ENCODE measurements at places on chromosomes 7 and 10.

- DNase-seq = no peak
These were observed 10.0 kb upstream of the TSPAN14 start for GRCh38 chr10:80444124-80444523.

DNA sequence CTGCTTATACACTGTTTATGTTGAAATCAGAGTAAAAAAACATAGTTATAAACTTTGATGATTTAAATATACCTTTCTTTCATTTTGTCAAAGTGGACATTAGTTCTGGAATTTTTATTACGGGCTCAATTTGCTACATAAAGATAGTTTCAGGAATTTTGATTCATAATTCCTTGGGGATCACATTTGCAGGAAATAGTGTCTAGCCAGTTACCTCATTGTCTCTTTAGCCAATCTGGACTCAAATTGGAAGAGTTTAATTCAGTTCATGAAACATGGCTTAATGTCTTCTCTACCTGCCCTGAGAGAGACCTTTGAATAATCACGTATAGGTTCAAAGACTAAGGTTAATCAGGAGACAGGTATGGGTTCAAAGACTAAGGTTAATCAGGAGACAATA lies 262.6 kb downstream of the HGF start:
- DNase-seq = no peak

GRCh38 chr7:126541406-126541805 lies 711.3 kb downstream of the GRM8 start:
- DNase-seq = no peak

DNA sequence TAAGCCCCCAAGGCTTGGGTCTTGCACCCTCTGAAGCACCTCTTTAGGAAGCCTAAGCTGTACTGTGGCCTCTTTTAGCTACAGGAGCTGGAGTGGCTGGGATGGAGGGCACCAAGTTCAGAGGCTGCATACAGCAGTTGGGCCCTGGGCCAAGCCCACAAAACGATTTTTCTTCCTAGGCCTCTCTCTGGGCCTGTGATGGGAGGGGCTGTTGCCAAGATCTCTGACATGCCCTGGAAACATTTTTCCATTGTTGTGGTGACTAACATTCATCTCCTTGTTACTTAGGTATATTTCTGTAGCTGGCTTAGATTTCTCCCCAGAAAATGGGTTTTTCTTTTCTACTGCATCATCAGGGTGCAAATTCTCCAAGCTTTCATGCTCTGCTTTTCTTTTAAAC lies 375.7 kb upstream of the NPSR1 start:
- no peak for DNase-seq

- DNase-seq = no peak
These were observed 150.9 kb downstream of the PRKAG2 start for GRCh38 chr7:151725844-151726651.

DNA sequence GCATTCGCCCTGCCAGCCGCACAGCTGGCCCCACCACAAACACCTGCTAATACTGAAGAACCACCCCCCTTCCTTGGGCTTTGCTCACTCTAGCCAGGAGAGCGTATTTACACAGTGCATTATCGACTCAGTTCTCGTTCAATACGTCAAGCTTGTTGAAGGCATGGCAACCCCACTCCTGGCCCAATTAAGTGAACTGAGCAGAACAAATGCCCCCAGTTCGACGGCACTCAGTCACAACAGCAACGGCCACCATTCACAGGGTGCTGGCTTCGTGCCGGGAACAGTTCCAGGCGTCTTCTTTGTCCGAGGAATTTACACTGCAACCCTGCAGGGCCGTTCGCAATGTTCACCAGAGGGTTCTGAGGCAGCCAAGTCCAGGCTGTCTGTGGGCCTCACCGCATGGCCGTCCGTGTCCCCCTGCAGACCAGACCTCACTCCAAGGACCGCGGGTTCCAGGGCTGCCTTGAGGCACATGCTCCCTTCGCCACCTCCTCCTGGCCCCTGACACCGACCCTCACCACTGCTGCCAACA lies 175.3 kb downstream of the DIP2C start:
- DNase-seq = no peak

GRCh38 chr7:151696721-151697514 lies 177.2 kb upstream of the RHEB start:
- DNase-seq = no peak

- DNase-seq = no peak
These were observed 26.7 kb upstream of the USP6NL start for GRCh38 chr10:11638055-11638698.

DNA sequence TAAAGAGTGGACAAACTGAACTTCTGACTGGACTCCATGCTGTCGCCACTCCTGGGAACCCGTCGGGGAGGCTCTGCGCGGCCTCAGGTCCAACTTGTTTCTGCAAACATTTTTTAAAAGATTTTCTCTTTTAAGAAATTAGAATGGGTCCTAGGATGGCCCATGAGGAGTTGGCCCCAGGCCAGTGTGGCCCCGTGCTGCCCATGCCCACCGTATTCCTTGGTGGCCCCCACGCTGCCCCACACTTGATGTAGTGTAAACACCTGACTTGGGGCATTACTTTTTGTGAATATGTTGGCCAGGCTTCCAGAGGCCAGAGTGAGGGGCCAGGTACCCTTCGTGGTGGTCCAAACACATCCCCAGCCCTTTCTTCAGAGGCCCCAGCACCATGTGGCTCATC lies 19.3 kb downstream of the ZNF316 start:
- no peak for DNase-seq

DNA sequence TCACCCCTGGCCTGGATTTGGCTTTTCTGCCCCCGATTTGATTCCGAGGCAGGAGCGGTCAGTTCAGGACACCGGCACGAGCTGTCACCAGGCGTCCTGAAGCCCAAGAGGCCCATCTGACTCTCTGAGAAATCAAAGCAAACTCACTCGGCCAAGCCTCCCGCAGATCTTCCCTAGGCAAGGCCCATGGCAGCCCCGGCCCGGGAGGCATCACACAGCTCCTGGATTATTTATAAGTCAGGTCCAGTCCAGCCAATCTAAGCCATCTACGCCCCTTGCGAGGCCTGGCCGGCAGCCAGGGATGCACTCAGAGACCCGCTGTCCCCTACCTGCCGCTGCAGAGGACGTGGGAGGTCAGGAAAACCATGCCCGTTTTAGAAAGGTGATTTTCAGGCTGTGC lies 87.3 kb upstream of the DIP2C start:
- no peak for DNase-seq

GRCh38 chr7:130400120-130400572 lies 19.9 kb downstream of the CPA1 start:
- DNase-seq = no peak

GRCh38 chr7:102934239-102934638 lies 21.4 kb downstream of the LRRC17 start:
- no peak for DNase-seq

GRCh38 chr10:47051741-47052238 lies 140.6 kb downstream of the PTPN20 start:
- peak; percentile 37 for DNase-seq

GRCh38 chr10:13938950-13939349 lies 352.2 kb downstream of the PRPF18 start:
- DNase-seq = no peak

- no peak for DNase-seq
These were observed 1.8 kb upstream of the WAPL start for GRCh38 chr10:86523348-86523747.

- DNase-seq = peak; percentile 65
These were observed 881 bp downstream of the C10orf67 start for GRCh38 chr10:23343591-23344240.
